ENCODE measurements at places on chromosomes 3 and 15.

GRCh38 chr15:40055576-40056293 is 16.8 kb upstream of the SRP14 start:
- no peak for DNase-seq

DNA sequence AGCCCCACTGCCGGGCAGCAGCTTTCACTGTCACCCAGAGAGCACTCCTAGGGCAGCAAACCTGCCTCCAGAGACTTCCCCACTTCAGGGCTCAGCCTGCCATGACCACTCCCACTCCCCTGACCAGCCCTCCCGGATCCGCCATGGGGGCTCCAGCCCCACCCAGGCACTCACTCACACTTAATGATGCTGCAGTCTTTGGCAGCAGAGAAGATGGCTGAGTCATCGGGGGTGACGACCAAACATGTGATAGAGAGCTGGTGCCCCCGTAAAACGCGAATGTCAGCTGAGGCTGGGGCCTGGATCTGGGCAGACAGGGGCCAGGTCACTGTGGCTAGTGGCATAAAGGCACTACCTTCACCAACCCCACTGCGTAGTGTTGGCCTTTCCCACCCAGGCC is 4.7 kb downstream of the RRP9 start:
- no peak for DNase-seq

DNA sequence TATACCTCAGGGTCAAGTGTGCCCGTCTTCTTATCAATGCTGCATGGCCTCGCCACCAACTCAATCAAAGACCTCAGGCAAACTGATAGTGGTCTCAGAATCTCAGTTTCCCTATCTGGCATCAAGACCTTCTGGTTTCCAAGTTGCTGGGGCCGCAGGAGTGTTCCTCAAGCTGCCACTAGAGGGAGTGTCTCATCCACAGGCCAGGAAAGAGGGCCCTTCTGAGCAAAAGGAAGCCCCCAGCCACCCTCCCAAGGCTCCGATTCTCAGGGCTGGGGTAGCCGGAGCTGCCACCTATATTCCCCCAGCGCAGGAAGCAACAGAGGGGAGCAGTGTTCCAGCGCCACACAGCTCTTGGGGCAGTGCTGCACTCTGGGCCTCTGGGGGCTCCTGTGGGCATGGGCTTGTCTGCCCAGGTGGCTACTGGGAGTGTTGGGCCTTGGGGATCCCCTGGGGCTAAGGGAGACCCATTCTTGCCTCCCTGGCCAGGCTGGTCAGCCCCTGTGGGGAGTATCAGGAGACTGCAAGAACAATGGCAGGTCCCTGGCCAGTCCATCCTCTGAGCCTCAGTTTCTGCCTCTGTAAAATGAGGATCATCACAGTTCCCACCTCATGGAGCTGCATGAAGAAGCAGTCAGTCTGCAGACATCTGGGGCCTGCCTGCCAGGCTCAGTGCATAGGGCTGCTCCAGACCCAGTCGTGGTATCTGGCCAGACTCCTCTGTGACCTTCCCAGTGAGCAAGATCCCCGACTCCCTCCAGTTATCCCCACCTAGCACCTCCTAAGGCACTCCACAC is 23.4 kb upstream of the SEC13 start:
- DNase-seq, result peak; percentile 43

- DNase-seq, result no peak
Observed at GRCh38 chr3:116947148-116947547, 237.6 kb downstream of the TUSC7 start.

GRCh38 chr3:66583424-66584040 is 82.7 kb upstream of the LRIG1 start:
- DNase-seq, result no peak

DNA sequence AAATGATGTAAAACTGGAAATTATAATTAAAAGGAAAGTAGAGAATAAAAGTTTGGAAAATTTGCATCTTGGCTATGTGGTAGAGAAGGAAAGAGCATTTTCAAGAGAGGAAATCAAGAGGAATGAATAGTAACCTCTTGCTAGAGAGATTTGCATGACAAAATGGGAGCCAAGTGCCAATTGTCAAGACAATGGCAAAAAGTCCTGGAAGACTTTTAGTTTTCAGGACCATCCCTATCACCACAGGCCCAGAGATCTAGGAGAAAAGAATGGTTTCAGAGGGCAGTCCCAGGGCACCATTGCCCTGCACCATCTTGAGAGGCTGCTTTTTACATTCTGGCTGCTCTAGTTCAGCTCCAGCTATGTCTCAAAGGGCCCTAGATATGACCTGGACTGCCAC is 1427.6 kb downstream of the ZPLD1 start:
- DNase-seq, result no peak

- no peak for DNase-seq
Observed at GRCh38 chr3:153976891-153977554, 144.2 kb upstream of the ARHGEF26 start.

- no peak for DNase-seq
Observed at GRCh38 chr3:135650309-135650708, 315.2 kb upstream of the PPP2R3A start.

DNA sequence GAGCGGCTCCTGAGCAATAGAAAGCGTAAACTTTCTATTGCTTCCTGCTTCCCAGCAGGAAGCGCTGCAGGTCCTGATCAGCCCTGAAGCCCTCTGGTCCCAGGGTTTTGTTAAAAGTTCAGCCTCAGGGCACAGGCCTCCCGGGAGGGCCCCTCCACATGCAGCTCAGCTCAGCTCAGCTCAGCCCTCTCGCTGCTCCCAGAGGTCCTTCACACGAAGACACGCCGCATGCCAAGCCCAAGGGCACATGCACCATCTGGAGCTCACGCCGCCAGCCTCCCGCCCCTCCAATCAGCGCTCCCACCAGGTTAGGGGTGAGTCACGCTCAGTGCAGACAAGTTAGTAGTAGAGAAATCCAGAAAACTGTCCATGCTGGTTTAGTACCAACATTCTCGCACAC is 12.7 kb downstream of the TKT start:
- DNase-seq, result no peak

- DNase-seq, result no peak
Observed at GRCh38 chr3:100024520-100025303, 89.6 kb downstream of the FILIP1L start.

DNA sequence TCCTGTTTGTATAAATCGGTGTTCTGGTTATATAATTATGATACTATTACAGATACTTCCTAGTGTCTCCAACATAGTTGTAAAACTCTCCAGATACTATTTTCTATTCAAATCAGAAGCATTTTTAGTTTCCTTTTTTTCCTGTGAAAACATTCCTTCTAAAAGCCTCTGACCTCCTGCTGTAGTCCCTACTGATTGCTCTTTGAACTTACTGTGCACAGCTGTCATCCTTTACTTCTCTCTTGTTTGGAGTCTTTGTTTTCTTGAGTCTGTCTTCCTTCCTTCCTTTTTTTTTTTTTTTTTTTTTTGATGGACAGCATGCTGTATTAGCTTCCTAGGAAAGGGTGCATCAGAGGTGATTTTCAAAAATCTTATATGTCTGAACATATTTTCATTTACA is 28.9 kb downstream of the NR2C2 start:
- no peak for DNase-seq
